Astrocyte of the spinal cord (primary cell): ENCODE measurements at places on chromosomes 2 and 18.

DNA sequence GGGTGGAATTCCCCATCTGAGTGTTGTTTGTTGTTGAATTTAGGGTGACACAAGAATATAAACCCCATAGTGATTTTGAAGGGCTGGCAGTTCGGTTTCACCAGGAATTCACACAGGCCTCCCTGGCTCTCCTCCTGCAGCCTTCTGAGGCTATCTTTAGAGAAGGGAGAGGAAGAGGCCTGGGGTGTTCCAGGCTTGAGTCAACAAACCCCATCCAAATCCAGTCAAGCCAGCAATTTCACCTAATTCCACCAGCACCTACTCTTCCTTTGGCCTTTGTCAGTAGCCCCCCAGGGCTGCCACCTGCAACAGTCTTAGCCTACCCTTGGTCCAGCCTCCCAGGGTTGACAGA lies 32.0 kb downstream of the MARCHF4 start:
- DNase-seq = no peak

DNA sequence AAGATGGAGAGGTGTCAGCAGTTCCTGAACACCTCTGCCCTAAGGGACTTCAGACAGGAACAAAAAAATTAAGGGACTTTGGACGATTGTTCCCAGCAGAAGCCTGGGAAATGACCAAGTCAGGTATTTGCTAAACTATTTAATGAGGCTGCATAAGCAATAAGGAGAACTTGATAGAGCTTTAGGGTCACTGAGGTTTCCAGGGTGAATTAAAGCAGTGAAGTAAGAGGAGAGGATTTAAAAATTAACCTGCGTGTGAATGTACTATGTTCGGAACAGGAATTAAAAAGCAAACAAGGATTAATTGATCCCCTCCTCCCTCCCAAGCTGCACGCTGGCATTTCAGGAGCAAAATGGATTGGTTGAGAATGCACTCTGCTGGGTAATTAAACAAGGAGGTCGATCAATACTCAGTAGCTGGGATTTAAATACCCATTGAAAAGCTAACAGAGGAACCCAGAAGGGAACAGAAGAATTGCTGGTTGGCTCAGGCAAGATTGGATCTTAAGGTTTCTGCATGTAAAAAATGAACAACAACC lies 157.2 kb downstream of the RNF152 start:
- DNase-seq = no peak

DNA sequence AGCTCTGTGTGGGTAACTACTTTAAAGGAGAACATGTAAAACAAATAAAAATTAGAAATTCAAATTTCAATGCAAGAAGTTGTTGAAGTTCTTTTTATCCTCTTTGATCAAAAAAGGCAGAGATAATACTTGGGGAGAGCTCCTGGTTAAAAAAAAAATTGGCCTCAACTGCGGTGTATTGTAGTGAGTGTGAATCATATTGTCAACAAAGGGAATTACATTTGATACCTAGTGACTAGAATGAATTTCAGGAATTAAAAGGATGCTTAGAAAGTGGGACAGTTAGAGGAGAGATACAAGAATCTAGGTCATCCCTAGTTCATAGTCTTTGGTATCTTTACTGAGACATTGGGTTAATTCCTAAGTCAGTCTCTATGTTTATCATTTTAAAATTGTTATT lies 473.0 kb downstream of the CCDC85A start:
- no peak for DNase-seq

- DNase-seq = no peak
Observed at GRCh38 chr2:220318508-220318907, 691.1 kb downstream of the SLC4A3 start.

- DNase-seq = peak; percentile 11
Observed at GRCh38 chr18:13235421-13235831, 16.9 kb downstream of the LDLRAD4 start.

GRCh38 chr18:9248661-9249060 lies 85.9 kb upstream of the TWSG1 start:
- DNase-seq = no peak

DNA sequence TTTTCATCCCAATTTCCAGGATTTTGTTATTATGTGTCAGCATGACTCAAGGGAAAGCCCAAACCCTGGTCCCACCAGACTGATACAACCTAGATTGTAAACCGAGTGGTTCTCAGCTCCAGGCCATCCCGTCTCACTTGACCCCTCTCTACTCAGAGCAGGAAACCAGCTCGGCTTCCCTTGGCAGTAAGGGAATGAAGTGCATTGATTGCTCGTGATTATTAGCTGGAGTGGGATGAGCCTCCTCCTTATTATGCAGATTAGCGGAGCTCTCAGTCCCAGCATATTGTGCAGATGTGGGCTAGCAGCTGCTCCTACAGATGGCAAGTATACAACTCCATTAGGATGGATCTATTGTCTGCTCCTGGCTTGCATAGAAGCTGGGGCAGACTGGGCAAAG lies 167.6 kb downstream of the LNPK start:
- peak; percentile 4 for DNase-seq

GRCh38 chr2:100845141-100845991 lies 25.4 kb downstream of the NPAS2 start:
- DNase-seq = no peak
